ENCODE measurements at places on chromosomes 1 and 21. TPM values are rescaled to one million over a fixed set of nuclear protein-coding genes. Genes with fewer than 3 reads are reported as not detected.
A peak's percentile ranks its signal among the peaks of the same experiment; 100 is the strongest.

DNA sequence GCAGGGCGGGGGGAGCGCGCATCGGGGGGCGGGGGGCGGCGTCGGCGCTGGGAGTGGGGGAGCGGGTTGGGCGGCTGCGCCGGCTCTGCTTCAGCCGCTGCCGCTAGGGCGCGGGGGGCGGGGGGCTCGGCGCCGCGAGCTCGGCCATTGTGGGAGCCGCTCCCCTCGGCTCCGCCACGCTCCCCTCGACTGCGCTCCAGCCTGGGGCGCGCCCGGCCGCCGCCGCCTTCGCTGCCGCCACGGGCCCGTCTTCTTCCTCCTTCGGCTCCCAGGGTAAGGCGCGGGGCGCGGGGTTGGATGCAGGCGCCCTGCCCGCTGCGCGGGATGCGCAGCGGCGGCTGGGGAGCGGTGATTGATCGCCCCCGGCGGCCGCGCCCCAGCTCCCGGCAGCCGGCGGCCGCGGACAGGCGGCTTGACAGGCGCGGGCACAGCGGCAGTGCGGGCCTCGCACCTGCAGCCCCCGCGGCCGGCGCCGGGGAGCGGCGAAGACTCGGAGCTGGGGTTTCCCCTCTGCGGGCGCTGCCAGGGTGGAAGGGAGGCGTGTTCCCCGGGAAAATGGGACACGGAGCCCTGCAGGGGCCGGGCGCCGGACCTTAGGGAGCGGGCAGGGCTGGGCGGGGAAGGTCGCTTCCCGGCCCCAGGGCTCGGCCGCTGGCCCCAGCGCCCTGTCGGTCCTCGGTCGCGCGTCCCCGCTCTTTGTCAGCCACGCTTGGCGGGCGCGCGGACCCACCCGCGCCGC, 55.3 kb downstream of the NDUFS5 start:
- peak; percentile 54 for DNase-seq

The APCS gene
- not detected for total RNA-seq

The CFHR4 gene
- not detected for total RNA-seq

DNA sequence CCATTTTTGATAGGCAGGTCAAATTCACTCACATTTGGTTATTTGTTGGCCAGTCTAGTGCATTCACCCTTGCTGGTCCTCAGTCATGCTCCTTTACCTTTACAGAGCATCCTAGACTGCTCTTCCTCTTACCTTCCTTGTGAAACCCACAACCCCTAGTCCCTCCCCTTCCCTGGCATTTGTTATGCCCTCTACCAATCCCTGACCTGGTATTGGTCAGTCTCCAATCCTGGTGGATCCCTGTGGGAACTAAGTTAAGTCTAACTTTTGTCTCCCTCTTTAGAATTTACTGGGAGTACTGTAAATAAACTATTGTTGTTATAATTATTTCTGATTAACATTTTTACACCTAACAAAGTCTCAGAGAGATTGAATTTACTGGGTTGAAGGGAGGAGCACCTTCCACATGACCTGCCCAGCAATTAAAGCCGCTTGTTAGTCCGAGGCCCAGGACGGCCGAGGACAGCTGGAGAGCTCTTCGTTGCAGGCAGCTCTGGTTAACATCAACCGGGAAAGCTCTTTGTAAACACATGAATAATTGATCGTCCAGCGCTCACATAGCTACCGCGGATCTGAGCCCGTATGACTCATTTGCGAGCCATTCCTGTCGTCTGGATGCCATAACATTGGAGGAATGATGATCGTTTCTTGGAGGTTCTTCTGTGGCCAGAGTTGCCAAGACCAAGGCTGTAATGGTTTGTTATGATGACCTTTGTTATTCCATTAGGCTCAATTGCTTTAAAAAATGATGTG, 31.9 kb downstream of the MTARC1 start:
- DNase-seq, result no peak

The FCRL1 gene
- 4.2 TPM for total RNA-seq

DNA sequence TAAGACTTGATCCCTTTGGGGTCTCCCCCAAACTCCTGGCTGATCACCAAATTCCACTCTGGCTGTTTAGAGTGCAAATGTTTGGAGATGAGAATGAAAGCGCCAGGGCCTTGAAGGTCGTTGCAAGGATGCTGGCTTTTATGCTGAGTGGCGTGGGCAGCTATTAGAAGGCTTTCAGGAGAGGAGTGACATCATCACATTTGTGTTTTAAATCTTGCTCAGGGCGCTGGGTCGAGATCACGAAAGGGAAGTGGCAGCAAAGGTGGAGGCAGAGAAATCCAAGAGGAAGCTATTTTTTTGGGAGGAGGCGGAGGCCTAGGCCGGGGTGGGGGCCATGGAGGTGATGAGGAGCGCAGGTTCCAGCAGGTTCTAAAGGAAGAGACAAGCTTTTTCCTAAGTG, 49.3 kb downstream of the PDE9A start:
- no peak for DNase-seq
